Thoracic aorta (tissue), 2 donors: ENCODE measurements at places on chromosomes 4 and X.

DNA sequence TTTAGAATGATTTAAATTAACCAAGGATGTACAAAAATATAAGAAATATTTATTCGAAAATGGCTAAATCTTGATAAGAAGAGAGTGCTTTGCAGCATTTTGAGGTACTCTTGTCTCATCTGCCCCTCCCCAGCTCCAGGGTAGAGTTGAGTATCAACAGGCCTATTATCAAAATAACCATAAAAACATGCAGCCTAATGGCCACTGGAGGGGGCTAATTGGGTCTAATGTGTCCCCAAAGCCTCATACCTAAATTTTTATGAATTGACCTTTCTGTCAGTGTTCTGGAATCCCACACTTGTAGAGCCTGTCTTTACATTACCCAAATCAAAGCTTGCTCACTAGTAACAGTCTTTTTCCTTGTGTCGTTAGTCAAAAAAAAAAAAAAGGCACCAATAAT, 544.9 kb upstream of the CPXCR1 start:
- no peak for DNase-seq

DNA sequence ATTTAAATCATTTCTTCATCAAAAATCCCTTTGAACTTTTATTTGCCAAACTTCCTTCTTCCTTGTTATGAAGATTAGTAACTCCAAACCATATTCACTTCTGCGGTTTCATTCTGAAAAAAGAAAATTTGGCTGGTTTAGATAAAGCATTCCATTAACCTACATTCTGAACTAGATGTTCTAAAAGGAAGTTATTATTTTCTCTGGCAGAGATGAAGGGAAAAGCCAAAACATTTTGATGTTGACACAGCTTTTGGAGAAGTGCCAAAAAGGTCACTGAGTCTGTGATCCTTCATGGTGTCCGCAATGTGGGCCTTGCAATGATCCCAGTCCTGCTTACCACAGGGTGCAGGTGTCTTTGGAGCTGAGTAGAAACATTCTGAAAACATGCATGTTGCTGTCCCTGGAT, 36.0 kb downstream of the CXCL8 start:
- peak; percentile 8 for DNase-seq

DNA sequence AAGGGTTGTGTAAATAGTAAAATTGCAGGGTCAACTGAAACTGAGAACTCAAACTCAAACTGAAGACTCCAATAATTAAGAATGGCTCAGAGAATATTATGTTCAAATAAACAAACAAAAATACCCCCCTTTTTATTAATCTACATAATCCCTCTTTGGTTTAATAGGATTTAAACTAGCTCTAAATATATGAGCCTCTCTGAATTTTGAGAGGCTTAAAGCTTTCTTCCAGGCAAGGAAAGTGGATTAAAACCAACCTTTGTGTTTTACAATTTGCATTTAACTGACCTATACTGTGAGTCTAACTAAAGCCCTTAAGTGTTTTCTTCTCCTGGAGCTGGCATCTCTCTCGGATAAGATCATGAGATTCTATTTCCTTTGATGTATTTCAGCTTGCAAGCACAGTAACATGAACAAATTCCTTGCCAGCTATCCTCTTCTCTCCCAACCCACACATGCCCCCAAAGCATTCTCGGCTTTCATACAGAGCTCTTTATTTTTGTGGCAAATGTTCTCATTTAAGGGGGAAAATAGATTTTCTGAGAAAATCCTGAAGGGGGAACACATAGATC, 1310.8 kb upstream of the AGA start:
- no peak for DNase-seq

GRCh38 chr4:127809173-127809800, 27.2 kb downstream of the HSPA4L start:
- no peak for DNase-seq

GRCh38 chr4:37612811-37613210, 73.4 kb downstream of the RELL1 start:
- DNase-seq, result no peak

DNA sequence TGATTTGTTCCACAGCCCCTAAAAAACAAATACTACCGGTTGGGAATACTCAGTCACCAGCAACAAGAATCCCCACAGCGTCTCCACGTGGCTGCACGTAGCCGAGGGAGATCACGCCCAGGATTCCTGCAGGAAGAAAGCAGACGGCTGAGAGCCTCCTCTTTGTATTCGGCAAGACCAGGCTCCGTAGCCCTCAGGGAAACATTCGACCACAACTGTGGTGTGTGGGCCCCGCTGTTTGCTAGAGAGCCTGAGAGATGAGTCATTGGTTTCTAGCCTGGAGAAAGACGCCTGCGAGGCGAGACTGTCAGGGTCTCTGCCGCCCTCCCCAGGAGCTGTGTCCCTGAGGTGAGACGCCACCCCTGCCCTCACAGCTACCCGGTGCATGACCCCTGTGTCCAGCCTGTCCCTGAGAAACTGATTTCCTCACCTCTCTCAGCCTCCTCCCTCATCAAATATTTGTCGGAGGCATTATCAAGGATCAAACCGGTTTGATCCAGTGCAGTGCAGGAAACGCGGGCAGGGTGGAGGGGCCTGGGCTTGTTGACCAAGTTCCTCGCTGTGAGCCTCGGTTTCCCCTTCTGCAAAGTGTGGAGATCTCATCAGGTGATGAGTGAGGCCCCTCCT, 4.7 kb upstream of the S100P start:
- no peak for DNase-seq

- peak; percentile 41 for DNase-seq
These were observed 200.4 kb downstream of the PTTG2 start for GRCh38 chr4:38160487-38161207.

DNA sequence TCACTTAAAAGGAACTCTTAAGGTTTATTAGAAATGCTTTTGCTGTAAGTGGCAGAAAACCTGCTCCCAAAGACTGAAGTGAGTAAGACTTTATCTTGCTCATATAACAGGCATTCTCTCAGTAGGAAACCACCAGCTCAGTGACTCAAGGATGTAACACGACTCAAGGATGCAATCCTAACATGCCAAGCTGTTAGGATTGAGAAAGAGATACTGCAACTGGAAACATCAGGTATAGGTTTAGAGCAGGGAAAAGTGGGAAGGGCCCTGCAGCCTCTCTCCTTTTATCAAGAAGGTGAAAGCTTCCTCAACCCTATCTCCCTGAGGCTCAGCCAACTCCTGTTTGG, 11.9 kb upstream of the SLC9A7 start:
- DNase-seq, result no peak

DNA sequence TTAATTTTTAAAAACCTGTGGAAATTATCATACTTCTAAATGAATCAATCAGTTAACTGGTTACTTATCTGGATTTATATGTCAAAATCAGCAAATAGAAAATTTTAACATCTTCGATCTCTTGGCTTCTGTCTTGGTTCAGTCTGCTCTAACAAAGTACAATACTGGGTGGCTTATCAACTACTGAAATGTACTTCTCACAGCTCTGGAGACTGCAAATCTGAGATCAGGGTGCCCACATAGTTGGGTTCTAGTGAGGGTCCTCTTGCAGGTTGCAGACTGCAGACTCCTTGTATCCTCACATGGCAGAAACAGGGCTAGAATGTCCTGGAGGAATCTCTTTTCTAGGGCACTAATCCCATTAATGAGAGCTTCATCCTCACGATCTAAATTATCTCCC, 1851.6 kb upstream of the TENM3 start:
- no peak for DNase-seq

DNA sequence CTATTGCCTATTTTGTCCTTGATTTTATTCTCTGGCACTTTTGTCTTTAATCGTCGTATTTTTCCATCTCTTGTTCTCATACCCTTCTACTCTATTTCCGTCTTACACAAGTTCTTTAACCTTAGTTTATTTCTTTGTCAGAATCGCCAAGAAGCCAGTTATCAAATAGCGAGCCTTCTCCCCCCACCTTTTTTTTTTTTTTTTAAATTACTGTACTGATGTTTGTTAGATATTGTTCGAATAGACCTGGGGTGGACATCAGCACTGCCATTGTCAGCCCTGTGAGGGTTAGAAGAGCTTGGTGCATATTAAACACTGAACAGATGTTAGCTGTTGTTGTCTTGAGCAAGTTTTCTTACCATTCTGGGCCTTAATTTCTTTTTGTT, 1.2 kb downstream of the SPCS3 start:
- no peak for DNase-seq

DNA sequence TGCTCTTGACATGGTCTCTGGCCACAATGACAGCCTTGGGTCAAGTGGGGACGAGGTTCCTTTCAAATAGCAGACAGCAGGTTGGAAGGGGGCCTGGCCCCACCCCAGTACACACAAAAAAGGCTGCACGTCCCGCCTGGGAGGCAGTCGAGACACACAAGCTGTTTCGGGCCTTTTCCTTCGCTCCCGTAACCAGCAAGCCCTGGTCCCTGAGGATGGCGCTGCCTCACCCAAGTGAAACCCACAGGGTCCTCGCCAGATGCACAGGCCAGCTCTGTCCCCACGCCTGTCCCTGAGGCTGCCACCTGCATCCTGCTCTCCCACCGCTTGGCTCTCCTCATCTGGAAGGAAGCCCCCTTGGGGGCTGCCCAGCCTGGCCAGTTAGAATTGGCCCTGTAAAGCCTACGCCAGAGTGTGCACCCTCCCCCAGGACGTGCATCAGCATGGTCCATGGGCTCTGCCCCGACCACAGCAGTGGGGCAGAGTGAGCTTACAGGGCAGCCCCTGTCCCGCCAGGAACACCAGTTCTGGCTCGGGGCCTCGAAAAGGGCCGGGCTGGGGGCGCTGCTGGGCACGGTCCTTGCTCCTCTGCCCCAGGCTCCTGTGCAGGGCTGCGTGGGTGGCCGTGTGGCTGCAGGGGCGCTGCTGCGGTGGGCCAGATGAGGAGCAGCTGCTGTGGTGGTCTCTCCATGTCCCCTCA, 2.0 kb downstream of the CPLX1 start:
- DNase-seq, result no peak

GRCh38 chr4:24203926-24204325, 314.1 kb upstream of the PPARGC1A start:
- no peak for DNase-seq

- DNase-seq, result no peak
These were observed at the start of gene KDR for GRCh38 chr4:55125087-55125721. Gene KDR, minus strand, starts transcription at chr4:55125595. Its CDS starts 302 bp downstream, at chr4:55125293.

GRCh38 chr4:150960079-150960478, 55.0 kb downstream of the LRBA start:
- no peak for DNase-seq

DNA sequence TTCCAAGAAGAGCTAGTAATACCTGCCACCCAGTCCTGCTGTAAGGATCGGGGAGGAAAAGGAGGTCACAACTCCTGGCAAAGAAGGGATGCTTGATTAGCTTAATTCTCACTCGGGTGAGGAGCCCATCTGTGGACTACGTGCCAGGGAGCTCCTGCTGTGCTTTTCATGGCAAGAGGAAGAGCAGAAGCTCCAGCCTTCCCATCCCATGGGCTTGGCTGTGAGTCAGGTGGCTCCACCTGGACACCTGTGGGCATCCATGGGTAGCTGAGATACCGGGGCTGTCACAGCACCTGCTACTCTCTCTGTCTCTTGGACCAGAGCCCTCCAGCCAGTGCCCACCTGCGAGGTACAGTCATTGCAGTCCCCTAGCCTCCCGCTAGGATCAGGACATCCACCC, 18.0 kb downstream of the CLNK start:
- DNase-seq, result no peak

- DNase-seq, result no peak
These were observed 44.1 kb downstream of the TIGD4 start for GRCh38 chr4:152735396-152735859.

GRCh38 chr4:185227713-185228278, 18.4 kb downstream of the SNX25 start:
- DNase-seq, result no peak

DNA sequence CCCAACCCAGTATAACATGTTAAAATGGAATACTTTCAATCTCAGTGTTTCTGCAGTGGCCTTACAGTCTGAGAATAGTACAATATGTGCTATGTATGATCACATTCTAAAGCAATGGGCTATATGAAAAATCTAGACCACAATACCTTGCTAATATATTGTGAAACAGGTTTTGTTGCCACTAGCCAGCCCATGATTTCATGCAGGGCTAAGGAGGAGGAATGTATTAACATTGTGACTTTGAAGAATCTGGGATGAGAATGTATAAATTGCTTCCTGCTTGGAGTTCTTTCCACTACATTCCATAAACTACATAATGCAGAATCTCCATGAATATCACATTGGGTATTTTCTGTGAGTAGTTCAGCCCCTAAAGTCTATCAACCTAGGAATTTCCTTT, 935.4 kb upstream of the GRIA3 start:
- no peak for DNase-seq

- no peak for DNase-seq
These were observed 37.1 kb downstream of the CPE start for GRCh38 chr4:165415910-165416309.

DNA sequence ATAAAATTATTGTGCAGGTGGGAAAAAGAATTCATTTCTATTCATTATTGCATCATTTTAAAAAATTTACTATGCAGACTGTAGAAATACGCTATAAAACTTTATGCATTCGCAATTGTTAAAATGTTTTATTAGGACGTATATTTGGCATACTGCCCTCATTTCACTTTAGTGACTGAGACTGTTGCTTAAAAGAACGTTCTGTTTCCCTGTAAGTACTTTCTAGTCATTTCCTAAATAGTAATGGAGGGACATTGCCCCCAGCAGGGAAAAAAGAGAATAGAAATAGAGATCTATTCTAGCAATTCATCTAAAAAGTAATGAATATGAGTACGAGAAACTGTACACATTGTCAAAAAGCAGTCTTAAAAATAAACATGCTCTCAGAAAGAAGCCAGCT, 1295.8 kb upstream of the TENM3 start:
- no peak for DNase-seq

DNA sequence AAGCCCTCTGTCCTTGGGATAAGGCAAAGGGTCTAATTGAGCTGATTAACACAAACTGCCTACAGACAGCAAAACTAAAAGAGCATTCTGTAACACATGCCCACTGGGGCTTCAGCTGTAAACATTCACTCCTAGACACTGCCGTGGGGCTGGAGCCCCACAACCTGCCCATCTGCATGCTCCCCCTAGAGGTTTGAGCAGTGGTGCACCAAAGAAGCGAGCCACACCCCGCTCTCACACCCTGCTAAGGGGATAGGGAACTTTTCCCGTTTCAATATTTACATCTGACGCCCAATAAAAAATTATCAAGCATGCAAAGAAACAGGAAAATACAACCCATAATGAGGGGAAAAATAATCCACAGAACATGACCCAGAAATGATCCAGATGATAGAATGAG, 46.9 kb upstream of the HSD17B10 start:
- DNase-seq, result no peak

GRCh38 chrX:78522601-78523000, 136.5 kb downstream of the RTL3 start:
- no peak for DNase-seq

DNA sequence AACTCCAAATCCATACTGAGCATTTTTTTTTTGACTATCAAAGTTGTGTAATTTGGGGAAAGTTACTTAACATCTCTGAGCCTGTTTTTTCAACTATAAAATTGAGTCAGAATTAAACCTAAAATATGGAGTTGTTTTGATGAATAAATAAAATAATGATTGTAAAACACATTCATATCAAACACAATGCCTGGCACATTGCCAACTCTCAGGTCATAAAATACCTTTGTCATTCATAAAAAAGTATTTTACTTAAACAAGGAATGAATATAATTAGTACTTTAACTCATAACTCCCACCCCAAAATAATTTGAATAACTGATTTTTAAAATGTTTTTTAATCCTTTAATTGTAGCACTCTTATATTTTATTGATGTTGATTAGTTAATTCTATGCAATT, 3.8 kb upstream of the GPR174 start:
- no peak for DNase-seq
